CD4-positive, alpha-beta T cell treated with Interleukin-6 for 4 hours (primary cell): ENCODE measurements at places on chromosomes 4 and X.

DNA sequence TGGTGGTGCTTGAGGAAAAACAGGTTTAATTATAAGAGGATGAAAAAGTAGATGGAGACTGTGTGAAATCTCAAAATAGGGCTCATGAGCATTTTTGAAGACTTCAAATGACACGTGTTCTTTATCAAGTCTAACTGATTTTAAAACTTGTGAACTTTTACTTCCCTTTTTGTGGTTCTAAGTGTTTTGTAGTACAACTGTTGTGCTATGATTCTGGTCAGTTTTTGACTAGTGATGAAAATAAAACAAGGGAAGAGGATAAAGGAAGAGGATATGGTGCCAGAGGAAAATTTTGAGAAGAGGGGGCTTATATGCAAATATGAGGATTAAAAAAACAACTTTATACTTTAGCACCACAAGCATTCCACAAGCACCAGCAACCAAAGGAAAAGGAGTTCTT, 644.0 kb downstream of the RPA4 start:
- DNase-seq: no peak

DNA sequence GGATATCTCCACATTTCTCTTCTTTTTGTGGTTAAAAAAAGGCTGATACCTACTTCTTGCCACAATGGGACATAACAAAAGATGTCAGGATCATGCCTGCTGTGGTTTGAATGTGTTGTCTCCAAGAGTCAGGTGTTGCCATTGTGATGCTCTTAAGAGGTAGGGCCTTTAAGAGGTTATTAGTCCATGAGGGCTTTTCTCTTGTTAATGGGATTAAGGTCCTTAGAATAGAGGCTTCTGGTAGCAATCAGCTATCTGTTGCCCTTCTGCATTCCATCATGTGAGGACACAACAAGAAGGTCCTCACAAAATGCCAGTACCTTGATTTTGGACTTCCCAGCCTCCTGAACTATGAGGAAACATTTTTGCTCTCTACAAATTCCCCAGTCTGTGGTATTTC, 191.4 kb downstream of the GBA3 start:
- DNase-seq: no peak

DNA sequence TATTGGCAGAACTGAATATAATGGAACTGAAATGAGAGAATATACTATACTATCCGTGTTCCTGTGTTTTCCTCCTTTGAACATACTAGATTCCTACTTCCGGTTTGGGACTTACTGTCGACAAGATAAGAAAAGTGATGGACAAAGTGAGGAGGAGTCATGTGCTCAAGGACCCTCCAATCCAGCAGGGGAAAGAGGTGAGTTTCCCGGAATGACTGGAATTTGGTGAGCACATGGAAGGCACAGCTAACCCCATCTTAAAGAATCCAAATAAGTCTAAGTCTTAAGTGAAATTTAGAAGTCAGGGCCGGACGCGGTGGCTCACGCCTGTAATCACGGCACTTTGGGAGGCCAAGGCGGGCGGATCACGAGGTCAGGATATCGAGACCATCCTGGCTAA, 36.6 kb upstream of the SH3D19 start:
- DNase-seq: no peak

DNA sequence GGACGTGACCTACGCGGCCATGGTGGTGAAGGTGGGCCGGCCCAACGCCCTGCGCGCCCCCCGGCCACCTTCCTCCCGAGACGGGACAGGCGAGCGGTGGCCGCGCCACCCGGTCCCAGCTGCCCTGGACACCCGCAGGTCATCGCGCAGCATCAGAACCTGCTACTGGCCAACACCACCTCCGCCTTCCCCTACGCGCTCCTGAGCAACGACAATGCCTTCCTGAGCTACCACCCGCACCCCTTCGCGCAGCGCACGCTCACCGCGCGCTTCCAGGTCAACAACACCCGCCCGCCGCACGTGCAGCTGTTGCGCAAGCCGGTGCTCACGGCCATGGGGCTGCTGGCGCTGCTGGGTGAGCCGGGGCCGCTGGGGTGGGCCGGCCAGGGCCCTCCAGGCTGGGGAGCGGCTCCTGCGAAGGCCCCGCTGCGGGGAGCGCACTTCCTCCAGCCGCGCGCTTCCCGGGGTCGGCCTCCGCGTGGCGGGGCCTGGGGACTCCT, 9.0 kb upstream of the SLC26A1 start:
- DNase-seq: no peak

GRCh38 chrX:134801267-134801666, 143.0 kb upstream of the PLAC1 start:
- DNase-seq: no peak

GRCh38 chr4:129583868-129584267, 487.9 kb downstream of the C4orf33 start:
- DNase-seq: no peak

DNA sequence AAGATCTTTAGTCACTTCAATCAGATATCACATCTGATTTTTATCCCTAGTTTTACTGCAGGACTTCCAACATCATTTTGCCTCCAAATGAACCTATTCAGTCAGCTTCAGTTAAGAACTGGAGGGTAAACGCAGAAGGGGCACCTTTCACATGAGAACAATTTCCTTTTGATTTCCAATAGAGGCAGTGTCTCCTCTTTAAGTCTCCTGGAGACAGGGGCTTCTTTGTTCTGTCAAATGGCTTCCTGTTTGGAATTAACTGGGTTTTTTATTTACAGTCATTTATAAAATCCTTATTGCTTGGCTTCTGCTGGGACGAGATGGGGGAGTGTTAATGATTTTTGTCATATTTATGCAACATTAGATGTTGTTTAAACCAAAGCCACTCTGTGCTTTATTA, 164.0 kb downstream of the STK32B start:
- DNase-seq: no peak

DNA sequence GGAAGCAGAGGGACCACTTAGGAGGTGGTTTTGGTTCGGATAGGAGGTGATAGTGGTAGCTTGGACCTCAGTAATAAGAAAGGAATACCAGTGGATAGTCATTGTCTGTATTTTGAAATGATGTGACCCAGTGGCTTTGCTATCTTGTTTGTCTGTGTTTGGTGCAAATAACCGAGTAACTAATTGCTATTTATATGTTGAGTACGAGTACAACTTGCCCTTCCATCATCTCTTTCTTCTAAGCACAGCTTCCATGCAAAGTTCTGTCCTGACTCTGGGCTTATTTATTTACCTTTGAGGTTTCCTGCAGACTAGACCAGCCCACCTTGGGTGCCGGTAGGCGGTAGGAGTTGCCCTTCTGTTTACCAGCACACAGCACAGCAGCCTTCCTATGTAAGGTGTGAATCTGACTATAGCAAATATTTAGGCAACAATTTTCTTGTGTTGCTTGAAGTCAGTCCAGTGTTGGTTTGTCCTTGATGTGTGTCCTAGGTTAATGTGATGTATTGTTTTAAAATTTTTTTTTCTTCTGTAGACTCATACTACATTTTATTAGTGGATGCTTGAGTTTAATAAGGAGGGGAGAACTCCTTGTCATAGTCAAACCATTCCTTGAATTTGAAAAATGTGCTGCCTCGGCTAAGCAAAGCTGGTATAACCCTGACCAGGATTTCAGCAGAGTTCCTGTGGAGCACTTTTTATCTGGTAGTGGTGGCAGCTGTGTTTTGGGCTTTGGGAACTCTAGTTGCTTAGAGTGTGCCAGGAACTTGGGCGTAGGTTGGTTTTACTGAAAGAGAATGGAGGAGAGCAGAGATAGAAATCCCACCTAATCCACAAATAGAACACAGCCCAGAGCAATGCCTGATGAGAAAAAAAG, 21.9 kb downstream of the PTTG2 start:
- no peak for DNase-seq

DNA sequence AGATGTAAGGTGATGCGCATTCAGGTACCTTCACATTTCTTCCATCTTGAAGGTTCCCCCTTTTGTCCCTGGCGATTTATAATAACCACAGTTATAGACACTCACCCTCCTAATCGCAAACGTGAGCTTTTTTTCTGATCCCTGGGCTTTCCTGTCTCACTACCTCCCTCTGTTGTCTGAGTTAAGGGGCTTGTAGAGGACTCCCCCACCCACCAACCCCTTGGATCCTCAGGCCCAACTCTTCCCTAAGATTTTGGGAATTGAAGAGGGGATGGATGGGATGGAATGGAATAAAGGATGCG, 1.4 kb downstream of the CNKSR2 start:
- no peak for DNase-seq

- no peak for DNase-seq
These were observed 34.9 kb downstream of the ELF2 start for GRCh38 chr4:139142087-139142486.

DNA sequence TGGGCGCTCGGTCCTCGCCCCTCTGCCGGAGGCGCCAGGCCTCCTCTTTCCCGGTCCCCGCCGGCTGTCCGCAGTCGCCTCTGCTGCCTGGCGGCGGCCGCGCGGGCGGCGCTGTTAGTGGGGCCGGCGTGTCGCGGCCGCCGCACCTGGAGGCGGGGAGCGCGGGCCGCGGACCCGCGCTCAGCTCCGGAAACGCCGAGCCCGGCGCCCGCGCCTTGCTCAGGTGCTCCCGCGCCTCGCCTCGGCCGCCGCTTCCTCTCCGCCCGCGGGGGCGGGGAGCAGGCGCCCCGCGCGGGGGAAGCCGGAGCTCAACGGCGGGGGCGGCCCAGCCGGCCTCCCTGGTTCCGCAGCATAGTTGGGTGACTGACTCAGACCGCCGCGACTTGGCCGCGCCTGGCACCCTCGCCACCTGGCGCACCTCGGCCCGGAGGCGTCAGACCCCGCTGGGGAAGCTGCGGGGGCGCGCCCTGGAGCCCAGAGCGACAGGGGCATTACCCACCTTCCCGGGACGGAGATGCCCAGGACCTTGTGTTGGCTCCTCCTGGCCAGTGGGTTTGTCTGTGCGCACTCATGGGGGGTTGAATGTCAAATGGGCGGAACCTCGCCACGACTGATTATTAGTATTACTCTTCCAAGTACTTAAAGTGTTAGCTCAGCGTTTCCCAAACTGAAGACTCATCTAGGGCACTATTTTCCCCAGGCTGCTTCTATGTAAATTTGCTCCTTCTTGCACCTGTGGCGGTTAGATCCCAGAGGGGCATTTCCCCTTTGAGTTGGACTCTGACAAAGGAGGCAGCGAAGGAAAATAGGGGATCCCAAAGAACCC, at the start of gene ARAP2:
ARAP2 (minus strand) TSS at position 258 of the 826 bp plus-strand sequence. CDS start 15,028 bp downstream, outside the sequence.
- peak; percentile 82 for DNase-seq

DNA sequence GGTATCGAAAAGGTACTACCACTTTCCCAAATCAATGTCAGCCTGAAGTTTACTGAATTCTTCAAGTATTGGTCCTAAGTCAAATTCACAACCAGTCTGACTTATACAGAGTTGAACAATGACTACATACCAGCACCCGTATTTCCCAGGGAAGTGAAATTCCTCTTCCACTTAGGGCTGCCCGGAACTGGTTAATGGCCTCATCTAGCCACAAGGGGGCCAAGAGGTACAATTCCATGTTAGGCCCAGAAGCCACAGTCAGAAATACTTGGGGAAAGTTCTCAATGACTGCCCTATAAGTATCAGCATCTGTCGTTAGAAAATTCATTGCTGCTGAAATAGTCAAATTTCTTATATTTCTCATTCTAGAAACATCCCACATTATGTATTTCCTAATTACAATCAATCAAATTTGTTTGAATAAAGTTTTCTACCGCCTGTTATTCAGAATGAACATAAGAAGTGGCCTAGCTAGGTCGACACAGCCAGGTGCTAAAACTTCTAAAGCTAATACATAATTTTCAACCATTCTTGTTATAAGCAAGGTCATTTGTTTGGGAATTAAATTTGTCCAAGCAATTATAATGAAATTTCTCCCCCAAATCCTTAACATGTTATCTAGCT, 5.6 kb upstream of the PCDH7 start:
- no peak for DNase-seq

DNA sequence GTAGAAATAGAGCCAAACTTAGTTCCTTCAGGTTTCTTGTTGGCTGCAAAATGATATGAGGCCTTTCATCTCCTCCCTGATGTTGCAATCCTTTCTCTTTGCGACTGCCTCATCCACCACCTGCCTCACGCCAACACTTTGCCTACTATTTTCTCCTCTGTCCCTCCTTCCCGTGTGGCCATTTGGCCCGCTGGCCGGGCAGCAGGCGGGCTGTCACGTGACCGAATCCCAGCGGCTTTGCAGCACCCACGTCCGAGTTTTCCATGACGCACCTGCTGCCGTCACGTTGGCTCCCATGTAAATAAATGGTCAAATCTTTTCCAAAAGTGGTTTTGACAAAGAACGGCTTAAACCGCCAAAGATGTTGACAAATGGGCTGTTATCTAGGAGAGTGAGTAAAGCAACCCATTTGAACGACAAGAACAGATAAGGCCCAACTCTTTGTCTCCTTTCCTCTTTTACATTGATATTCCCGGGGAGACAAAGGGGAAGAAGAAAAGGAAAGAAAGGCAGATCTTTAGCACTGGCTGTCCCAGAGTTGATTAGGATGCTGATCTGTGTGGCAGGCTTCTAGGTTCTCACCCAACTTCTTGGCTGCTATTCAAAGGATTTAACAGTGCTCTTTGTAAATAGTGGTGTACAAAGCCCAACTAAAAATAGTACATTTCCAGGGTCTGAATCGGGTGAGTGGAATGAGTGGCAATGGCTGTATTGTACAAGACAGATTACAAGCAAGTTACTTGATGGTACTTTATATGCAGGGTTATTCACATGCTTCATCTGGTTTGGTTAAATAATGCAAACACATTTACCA, 174.2 kb upstream of the JADE1 start:
- no peak for DNase-seq

GRCh38 chr4:47355568-47355967, 107.9 kb downstream of the COMMD8 start:
- no peak for DNase-seq

DNA sequence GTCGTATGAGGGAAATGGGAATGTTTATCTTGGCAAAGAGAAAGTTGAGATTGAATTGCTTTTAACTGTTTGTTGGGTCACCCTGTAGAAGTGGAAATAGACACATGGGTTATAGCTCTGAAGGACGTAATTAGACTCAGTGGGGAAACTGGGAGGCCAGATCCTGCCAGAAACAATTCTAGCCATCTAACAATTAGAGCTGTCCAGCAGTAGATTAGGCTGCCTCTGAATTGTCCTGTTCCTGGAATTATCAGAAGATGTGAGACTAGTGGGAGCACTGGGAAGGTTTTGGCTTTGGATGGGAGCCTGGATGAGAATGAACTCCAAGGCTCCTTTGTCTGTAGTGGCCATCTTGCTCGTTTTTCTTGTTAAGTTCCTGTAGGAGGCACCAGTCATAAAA, 61.9 kb upstream of the IGFBP7 start:
- no peak for DNase-seq

GRCh38 chr4:73897380-73898136, 28.4 kb downstream of the CXCL1 start:
- no peak for DNase-seq

- no peak for DNase-seq
These were observed 87.2 kb downstream of the RASL11B start for GRCh38 chr4:52949336-52949735.
